ENCODE measurements at places on chromosomes 2 and 18.
A peak's percentile ranks its signal among the peaks of the same experiment; 100 is the strongest.

GRCh38 chr2:205321231-205321630 lies 361.1 kb upstream of the NRP2 start:
- no peak for DNase-seq

DNA sequence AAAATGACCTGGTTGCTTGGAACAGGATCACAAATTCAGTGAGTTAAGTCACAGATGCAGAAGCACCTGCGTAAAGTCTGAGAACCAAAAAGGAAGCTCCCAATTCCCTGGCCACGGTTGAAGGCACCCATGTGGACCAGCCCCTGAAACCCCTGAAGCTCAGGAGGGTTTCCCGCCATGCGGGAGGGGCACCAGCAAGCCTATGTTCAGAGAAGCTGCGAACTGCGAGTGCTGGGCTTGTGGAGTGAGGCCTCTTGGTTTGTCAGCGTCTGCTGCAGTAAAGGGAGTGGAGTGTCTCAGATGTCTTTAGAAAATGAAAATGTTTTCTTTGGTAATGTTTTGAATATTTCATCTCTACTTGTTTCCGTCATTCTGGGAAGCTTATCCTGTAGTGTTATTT lies 16.1 kb upstream of the ACKR3 start:
- DNase-seq, result no peak

- no peak for DNase-seq
These were observed 961.6 kb upstream of the CHAC2 start for GRCh38 chr2:52805901-52806410.

- no peak for DNase-seq
These were observed 162.9 kb upstream of the SIX2 start for GRCh38 chr2:45172142-45172541.

GRCh38 chr2:140851258-140851981 lies 1279.4 kb downstream of the LRP1B start:
- no peak for DNase-seq

- no peak for DNase-seq
These were observed 113.0 kb upstream of the NEDD4L start for GRCh38 chr18:57931038-57931437.

DNA sequence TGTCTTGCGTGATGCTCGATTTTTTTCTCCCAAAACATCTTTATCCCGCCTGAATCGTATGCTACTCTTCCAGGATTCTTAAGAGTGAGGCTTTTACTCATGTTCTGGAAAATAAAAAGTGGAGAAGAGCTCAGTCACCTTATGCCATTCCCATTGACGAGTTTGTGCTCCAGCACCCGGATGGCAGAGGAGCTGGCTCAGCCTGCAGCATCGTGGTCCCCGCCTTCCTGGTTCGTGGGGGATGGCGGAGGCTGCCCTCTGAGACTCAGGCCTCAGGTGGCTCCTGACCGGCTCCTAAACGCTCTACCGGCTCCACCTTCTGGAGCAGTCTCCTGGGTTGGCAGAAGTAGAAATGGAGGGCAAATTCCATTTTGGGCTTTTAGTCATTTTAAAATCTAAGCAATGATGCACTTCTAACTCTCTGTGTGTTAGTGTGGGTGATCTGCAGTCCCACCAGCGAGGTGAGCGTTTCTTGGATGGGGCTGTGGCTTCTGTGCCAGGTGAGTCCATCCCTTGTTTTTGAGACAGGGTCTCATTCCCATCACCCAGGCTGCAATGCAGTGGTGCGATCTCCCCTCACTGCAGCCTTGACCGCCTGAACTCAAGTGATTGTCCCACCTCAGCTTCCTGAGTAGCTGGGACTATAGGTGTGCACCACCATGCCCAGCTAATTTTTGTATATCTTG lies 27.8 kb downstream of the RTP5 start:
- peak; percentile 4 for DNase-seq

Measured in left cardiac atrium (tissue), 4 donors.